ENCODE measurements at places on chromosomes 7 and 10. TPM values are rescaled to one million over a fixed set of nuclear protein-coding genes. Genes with fewer than 3 reads are reported as not detected.
A peak's percentile ranks its signal among the peaks of the same experiment; 100 is the strongest.

GRCh38 chr10:95560278-95561176 is 644 bp downstream of the SORBS1 start:
- H3K27ac ChIP-seq = peak overlapping the region; percentile 93
- no peaks in the 10 kb centered on the region for H3K36me3 ChIP-seq
- peak; percentile 72 for DNase-seq
- H3K4me1 ChIP-seq = peaks cover 41% of the 10 kb centered on the region
- H3K4me3 ChIP-seq = peak overlapping the region; percentile 99

DNA sequence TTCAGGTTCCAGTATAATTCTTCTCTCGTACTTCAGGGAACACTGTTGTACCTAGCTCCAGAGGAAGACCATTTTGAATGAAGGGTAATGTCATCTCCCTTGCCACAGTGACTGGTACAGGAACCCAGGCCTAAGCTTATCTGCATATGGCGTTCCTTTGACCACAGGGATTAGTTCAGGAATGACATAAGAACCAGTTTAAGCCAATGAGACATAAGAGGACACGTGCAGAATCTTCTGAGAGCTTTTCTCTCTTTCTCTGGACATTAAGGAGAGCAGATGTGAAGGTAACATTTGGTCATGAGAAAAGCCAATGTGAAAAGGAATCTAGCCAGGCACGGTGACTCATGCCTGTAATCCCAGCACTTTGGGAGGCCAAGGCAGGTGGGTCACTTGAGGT is 21.8 kb upstream of the HIBADH start:
- no peaks in the 10 kb centered on the region for H3K27me3 ChIP-seq
- no peak overlapping the region for H3K4me3 ChIP-seq
- H3K27ac ChIP-seq = no peak overlapping the region
- DNase-seq = no peak

Gene IFIT1B
- total RNA-seq = not detected

Gene ATP6V0A4
- total RNA-seq = 0.89 TPM

Gene RSPH10B
- total RNA-seq = 0.85 TPM

Measured in type B pancreatic cell (in vitro differentiated cells).